ENCODE measurements at places on chromosomes 6 and 20. TPM values are rescaled to one million over a fixed set of nuclear protein-coding genes. Genes with fewer than 3 reads are reported as not detected.

GRCh38 chr6:25458485-25458884 lies 179.3 kb downstream of the CARMIL1 start:
- DNase-seq: peak; percentile 21

DNA sequence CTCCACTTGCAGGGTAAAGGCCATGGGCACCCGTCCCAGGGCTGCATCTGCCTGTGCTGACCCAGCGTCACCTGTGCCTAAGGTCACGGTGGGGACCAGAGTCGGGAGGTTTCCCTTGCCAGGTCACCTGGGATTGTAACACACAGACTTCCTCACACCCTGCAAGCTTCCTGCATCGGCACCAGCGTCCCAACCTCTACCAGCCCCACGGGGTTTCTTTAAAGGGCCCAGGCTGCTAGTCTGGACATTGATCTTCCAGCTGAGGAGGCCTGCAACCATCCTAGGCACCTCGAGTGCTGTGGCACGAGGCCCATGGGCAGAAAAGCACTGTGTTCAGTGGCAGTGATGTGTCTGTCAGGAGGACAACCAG lies 12.6 kb downstream of the ACSS1 start:
- DNase-seq: no peak

DNA sequence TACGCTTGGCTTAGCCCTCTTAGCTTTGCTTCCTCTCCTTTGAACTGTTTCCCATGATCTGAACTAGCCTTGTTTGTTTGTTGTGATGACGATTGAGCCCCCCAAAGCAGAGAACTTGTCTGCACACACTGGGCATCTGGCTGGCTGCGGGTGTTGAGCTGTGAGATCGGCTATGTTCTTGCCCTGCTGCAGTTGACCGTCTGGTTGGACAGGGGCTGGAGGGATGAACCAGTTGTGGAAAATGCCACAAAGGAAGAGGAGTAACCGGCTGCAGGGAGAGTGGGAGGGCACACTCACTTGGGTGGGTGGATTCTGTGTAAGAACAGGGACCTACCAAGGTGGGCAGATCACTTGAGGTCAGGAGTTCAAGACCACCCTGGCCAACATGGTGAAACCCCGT lies 12.4 kb upstream of the RSPO4 start:
- no peak for DNase-seq

GRCh38 chr20:58008866-58009265 lies 219.6 kb downstream of the ANKRD60 start:
- no peak for DNase-seq

GRCh38 chr20:63325554-63326313 lies 32.7 kb downstream of the COL20A1 start:
- DNase-seq: no peak

The PRR18 gene
- total RNA-seq: not detected

All from activated CD4-positive, alpha-beta memory T cell treated with anti-CD3 and anti-CD28 coated beads for 36 hours (primary cell).